ENCODE measurements at places on chromosomes 6 and 20.

DNA sequence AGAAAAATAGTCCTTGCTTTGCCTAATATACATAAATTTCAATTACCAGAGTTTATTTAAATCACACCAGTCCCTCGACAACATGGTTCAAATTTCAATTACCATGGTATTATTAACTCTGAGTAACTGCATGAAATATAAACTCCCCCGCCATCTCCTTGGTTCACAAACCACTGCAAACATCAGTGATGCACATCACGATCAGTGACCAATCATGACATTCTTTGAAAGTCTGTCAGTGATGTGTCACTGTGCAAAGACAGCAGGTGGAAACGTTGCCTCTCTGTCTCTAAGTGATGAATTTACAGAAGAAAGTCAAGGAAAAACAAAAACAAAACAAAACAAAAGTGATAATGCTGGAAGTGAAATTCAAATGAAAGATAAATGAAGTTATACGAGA, 86.7 kb downstream of the TASP1 start:
- DNase-seq: no peak

DNA sequence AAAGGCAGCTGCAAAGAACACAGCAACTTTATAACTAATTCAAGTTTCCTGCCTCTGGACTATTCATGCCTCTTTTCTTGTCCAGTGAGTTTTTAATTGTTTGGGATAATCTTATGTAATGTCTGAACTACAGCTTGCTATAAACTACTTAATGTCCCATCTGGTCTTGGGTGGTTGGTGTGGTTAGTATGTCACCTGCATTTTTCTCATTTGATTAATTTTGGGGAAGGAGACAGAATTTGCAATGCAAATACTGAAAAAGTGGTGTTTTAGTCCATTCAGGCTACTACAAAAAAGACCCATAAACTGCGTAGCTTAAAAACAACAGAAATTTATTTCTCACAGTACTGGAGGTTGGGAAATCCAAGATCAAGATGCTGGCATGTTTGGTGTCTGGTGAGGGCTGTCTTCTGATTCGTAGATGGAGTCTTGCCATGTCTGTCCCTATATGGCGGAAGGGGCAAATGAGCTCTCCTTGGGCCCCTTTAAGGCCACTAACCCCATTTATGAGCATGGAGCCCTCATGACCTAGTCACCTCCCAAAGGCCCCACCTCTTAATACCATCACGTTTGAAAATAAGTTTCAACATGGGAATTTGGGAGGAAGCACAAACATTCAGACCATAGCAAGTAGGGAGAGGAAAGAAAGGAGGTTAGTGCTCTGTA, 22.4 kb downstream of the RNF8 start:
- DNase-seq: no peak

- DNase-seq: no peak
These were observed 166.1 kb upstream of the OLIG3 start for GRCh38 chr6:137660296-137660731.

- no peak for DNase-seq
These were observed 17.6 kb upstream of the SIRPG start for GRCh38 chr20:1674990-1675780.
